ENCODE measurements at places on chromosomes 12 and 14. TPM values are rescaled to one million over a fixed set of nuclear protein-coding genes. Genes with fewer than 3 reads are reported as not detected.
A peak's percentile ranks its signal among the peaks of the same experiment; 100 is the strongest.

DNA sequence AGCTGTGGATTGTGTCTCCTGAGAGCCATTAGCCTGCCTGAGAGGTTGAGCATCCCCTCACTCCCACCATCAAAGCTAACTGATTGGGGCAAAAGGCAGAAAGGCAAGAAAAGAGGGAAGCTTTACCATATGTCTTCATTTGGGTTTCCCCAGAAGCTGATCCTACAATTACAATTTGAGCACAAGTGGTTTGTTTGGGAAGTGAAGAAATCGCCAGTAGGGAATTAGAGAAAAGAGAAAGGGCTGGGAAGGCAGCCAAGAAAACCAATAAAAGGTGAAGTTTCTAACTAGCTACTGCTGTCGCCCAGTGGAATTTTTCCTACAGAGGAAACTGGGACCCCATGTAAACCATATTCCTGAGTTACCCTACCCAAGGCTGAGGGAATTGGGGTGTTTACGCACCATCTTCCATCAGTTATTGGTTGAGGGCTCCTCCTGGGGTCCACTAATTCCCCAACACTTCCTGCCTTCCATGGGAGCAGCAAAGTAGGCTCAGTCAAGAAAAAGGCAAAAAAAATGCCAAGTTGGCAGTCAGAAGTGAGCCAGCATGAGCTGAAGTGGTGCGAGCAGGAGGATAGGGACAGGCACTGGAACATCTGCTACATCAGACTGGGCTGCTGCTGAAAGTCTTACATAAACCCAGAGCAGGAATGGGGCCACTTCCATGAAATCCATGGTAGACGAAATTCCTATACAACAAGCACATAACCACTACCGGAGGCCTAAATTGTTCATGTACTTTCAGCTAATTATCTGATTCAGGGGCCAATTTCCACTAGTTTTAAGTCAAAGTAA, 17.3 kb downstream of the KCNK10 start:
- no peak overlapping the region for H3K27ac ChIP-seq
- H3K27me3 ChIP-seq = peaks cover 18% of the 10 kb centered on the region
- H3K36me3 ChIP-seq = peaks cover 6% of the 10 kb centered on the region
- H3K4me3 ChIP-seq = no peak overlapping the region

DNA sequence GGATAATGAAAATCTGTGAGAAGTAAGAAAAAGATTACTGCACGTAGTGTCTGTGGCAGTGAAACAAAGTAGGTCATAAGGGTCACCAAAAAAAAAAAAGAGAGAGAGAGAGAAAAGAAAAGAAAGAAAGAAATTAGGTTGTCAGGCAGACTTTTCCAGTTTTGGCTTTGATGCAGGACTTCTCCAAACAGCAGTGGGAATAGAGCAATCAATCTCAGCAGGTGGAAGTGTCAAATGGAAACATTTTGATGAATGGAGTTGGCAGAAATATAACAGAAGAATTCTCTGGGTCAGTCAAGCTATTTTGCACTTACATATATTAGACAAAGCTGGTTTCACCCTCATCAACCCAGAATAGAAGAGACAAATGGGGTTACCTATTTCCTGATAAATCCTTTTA, 745.8 kb downstream of the SLC6A15 start:
- H3K4me3 ChIP-seq = no peak overlapping the region
- H3K27ac ChIP-seq = no peak overlapping the region
- H3K4me1 ChIP-seq = no peaks in the 10 kb centered on the region
- no peak for DNase-seq
- H3K36me3 ChIP-seq = no peaks in the 10 kb centered on the region
- no peaks in the 10 kb centered on the region for H3K27me3 ChIP-seq

DNA sequence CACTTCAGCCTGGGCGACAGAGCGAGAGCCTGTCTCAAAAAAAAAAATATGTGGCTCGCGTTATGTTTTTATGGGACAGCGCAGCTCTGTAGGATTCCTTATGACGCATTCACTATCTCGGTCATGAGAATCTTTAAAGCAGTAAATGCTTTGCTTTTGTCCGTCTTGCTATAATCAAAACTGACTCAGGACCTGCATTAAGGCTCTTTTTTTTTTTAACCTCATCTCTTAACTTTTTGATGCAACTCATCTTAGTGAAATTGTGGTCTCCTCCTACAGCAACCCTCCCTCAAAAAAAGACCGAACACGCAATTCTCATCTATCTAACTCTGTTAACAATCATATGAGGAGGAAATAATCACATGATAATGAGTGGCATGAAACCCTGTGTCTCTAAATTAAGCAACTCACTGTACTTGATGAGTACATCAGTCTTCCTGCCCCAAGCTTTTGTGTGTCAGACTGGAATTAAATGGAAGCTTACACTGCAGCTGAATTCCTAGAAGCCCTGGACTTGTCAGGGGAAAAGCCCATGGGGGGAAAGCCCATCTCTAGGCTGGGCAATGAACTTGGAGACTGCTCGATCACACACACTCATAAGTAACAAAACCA, 4.3 kb downstream of the P2RX4 start:
- peak; percentile 56 for DNase-seq
- peak overlapping the region; percentile 2 for H3K27ac ChIP-seq
- peaks cover 9% of the 10 kb centered on the region for H3K36me3 ChIP-seq
- H3K4me3 ChIP-seq = no peak overlapping the region

DNA sequence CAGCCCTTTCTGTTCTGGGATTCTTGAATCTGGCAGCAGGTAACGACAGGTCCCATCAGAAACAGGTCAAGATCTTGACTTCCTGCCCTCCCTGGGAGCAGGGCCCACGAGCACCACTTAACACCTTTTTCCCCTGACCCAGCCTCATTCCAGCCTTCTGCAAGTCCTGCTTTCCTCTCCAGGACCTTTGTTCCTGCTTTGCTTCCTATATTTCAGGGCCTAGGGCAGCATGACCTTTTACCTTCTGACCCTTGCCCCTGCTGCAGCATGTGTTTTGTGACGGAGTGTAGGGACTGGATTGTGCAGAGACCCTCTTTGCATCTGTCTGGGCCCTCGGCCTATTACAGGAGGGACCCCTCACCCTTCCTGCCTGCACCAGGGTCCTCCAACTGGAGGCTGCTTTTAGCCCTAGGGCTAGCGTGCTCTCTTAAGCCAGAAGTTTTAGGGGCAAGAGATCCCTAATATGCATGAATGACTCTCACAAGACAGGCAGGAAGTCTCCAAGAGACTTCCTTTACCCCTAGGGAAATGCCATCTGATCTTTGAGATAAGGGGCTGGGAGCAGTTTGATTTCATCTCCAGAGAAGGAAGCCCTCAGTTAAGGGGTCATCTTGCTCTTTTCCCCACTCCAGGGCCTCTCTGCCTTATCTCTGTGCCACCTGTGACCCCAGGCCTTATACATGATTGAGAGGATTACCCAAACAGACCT, 209.4 kb upstream of the BCL2L14 start:
- no peak for DNase-seq
- no peak overlapping the region for H3K4me3 ChIP-seq
- H3K27ac ChIP-seq = no peak overlapping the region
- H3K27me3 ChIP-seq = no peaks in the 10 kb centered on the region
- peaks cover 6% of the 10 kb centered on the region for H3K4me1 ChIP-seq

DNA sequence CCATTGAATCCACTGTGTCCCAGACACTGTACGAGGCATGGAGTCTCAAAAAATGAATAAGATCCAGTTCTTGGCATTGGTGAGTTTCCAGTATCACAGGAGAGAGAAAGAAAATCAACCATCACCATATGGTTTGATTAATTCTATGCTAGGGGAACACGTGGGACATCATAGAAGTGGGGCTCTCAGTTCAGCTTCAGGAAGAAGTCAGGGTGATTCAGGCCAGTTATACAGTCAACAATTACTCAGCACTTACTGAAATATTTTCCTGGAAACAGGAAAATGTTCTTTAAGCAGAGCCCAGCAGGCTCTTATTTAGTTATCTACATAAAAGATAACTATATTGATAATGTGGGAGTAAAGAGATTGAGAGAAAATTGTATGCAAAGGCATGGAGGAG, 407.2 kb downstream of the NOVA1 start:
- H3K4me1 ChIP-seq = no peaks in the 10 kb centered on the region
- peaks cover 18% of the 10 kb centered on the region for H3K27me3 ChIP-seq
- H3K27ac ChIP-seq = no peak overlapping the region
- no peaks in the 10 kb centered on the region for H3K36me3 ChIP-seq

DNA sequence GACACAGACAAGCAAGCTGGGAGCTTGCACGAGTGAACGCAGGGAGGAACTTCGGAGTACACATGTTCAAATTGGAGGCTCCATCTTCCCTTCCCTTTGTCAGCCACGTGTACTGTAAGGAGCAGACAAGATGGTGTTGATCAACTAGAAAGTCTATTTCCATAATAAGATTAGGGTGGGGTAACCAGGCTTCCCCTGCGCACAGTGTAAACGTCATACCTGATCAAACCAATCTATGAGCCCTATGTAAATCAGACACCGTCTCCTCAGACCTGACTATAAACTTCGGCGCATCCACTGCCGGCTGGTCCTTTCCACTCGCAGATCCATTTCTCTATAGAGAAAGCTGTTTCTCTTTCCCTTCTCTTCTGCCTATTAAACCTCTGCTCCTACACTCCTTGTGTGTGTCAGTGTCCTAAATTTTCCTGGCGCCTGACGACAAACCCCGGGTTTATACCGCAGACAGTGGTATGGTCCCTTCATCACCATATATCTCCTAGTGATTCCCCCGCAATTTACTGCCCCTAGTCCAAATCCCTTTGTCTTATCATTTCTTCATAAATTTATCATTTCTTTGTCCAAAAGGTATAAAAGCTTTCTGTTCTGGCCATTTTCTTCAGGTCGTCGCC, 7.5 kb upstream of the ETFBKMT start:
- H3K4me1 ChIP-seq = peaks cover 10% of the 10 kb centered on the region
- H3K27ac ChIP-seq = no peak overlapping the region
- H3K36me3 ChIP-seq = no peaks in the 10 kb centered on the region
- no peak for DNase-seq
- no peak overlapping the region for H3K4me3 ChIP-seq

DNA sequence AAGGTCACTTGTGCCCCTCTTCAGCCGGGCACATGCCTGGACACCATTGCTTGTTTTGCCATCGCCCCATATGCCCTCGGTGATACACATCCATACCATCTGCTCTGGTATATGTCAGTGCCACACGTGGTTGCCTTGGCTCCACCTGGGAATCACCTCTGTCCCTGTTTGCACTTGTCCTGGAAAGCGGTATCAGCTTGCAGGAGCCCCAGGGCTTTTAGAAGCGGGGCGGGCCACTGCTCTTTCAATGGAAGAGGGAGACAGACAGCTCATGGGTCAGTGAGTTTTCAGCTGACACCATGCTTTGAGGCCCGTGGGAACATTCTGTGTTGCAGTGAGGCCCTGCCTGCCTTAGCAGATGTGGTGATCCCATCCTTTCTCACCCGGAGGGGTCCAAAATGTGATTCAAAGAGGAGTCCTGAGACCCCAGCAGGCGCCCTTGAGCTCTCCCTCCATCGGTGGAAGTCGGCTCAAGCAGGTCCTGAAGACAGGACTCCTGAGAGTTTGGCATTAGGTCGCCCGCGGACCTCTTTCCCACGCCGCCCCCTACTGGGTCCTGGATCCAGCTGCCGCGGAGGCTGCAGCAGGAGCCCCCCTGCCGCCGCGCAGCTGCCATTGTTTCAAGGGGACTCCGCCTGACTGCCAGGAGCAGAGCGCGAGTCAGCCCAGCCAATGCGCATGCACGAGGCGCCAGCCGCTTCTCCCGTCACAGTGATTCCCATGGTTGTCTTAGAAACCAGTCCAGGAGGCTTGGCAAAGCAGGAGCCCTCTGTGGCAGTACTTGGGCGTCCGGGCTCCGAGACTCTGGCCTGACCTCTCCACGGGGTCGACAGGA, 773.2 kb upstream of the ALG10B start:
- DNase-seq = no peak
- no peaks in the 10 kb centered on the region for H3K36me3 ChIP-seq
- no peak overlapping the region for H3K4me3 ChIP-seq
- no peaks in the 10 kb centered on the region for H3K4me1 ChIP-seq

- no peak overlapping the region for H3K4me3 ChIP-seq
- no peaks in the 10 kb centered on the region for H3K36me3 ChIP-seq
- no peaks in the 10 kb centered on the region for H3K4me1 ChIP-seq
- no peaks in the 10 kb centered on the region for H3K27me3 ChIP-seq
Observed at GRCh38 chr14:89243741-89244140, 173.3 kb downstream of the FOXN3 start.

- H3K27ac ChIP-seq = no peak overlapping the region
- no peak overlapping the region for H3K4me3 ChIP-seq
- no peaks in the 10 kb centered on the region for H3K27me3 ChIP-seq
- H3K4me1 ChIP-seq = no peaks in the 10 kb centered on the region
- no peak for DNase-seq
Observed at GRCh38 chr12:12480074-12480473, 82.6 kb downstream of the DUSP16 start.

DNA sequence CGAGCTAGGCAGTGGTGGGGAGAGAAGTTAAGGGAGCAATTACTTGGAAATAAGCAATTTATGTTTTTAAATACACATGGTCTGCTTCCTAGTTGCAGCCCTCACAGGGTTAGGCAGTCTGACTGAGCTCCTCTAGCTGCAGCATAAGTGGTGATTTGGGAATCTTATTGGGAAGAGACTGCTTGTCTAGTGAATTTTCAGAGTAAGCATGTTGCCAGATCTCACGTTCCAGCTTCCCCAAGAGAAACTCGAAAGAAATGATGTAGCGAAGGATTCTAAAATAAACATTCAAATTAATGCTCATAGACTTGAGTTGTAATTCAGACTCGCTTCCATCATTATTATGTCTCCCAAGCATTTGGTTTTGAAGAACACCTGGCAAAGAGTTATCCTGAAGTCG, 440.2 kb downstream of the ATP23 start:
- no peaks in the 10 kb centered on the region for H3K4me1 ChIP-seq
- DNase-seq = no peak
- H3K27ac ChIP-seq = no peak overlapping the region
- no peak overlapping the region for H3K4me3 ChIP-seq
- no peaks in the 10 kb centered on the region for H3K27me3 ChIP-seq
- H3K36me3 ChIP-seq = no peaks in the 10 kb centered on the region

GRCh38 chr12:49667325-49668090, 39.7 kb downstream of the FMNL3 start:
- no peaks in the 10 kb centered on the region for H3K27me3 ChIP-seq
- H3K4me1 ChIP-seq = peaks cover 10% of the 10 kb centered on the region
- DNase-seq = no peak
- H3K27ac ChIP-seq = no peak overlapping the region
- peaks cover 4% of the 10 kb centered on the region for H3K36me3 ChIP-seq

DNA sequence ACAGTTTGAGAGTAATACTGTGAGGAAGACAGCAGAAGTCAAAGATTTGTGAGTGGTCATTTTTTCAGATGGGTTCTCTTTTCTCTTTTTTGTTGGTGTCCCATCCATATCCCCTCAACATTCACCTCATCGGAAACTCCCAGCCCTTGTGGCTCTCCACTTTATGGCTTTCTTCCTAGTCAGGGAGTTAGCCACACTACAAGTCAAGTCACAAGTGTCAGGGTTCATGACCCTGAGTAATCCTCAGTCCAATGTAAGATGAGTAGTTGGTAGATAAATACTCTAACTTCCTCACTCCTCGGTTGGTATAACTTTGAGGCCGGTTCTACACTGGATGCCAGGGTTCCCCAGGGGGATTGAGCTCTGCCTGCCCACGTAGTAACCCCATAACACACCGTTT, 41.4 kb downstream of the PTGER2 start:
- H3K27me3 ChIP-seq = no peaks in the 10 kb centered on the region
- peak overlapping the region; percentile 47 for H3K4me3 ChIP-seq
- DNase-seq = peak; percentile 36
- no peaks in the 10 kb centered on the region for H3K36me3 ChIP-seq
- peak overlapping the region; percentile 94 for H3K27ac ChIP-seq

Gene ANG
- total RNA-seq = 1.7 TPM

Gene IFI27
- 2.0 TPM for total RNA-seq

Gene ZCRB1
- 62.2 TPM for total RNA-seq

Gene TCL1B
- total RNA-seq = not detected

Gene WNT1
- total RNA-seq = not detected

Gene SLC35E3
- total RNA-seq = 7.3 TPM

Gene TSPAN19
- total RNA-seq = 0.63 TPM

Gene TSHR
- total RNA-seq = not detected

Gene NFE2
- 0.40 TPM for total RNA-seq

Measured in MCF 10A (cell line).